Right lobe of liver (tissue), 6 donors: ENCODE measurements at places on chromosomes 6 and 20.

DNA sequence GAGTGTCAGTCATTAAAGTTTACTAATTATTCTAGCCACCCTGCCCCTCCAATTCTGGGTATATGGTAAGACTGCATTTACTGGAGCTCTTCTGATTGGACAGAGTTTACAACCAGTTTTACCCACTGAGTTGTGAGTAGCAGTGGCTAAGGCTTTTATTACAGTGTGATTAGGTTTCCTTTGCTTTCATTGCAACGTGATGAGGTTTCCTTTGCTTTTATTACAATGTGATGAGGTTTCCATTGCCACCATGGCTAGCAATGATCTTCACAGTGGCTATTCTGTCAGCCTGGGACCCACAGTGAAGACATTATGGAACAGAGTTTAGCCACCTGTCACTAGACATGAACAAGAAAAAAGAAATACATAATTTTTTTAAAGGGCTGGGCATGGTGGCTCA is 710.2 kb upstream of the FLRT3 start:
- H3K4me3 ChIP-seq, result no peak overlapping the region
- no peak for DNase-seq
- no peaks in the 10 kb centered on the region for H3K4me1 ChIP-seq
- no peaks in the 10 kb centered on the region for H3K27me3 ChIP-seq
- no peaks in the 10 kb centered on the region for H3K36me3 ChIP-seq

- H3K36me3 ChIP-seq, result no peaks in the 10 kb centered on the region
- no peak for DNase-seq
- no peaks in the 10 kb centered on the region for H3K4me1 ChIP-seq
- no peak overlapping the region for H3K27ac ChIP-seq
- H3K4me3 ChIP-seq, result no peak overlapping the region
Observed at GRCh38 chr6:49257549-49257948, 205.5 kb downstream of the MMUT start.

DNA sequence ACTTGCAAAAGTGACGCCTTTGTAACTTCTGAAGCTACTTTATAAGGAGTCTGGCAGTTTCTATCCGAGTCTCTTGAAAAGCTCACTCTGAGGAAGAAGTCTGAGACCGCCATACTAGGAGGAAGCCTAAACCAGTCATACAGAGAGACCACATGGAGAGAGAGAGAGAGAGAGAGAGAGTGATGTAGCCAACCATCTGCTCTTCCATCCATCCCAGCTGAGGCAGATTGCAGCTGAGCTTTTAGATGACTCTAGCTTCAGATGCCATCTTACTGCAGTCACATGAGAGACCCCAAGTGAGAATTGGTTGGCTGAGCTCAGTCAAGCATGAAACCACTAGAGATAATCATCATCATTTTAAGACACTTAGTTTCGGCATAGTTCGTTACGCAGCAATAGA is 15.0 kb upstream of the DTNBP1 start:
- no peaks in the 10 kb centered on the region for H3K36me3 ChIP-seq
- no peaks in the 10 kb centered on the region for H3K4me1 ChIP-seq
- DNase-seq, result no peak
- H3K27me3 ChIP-seq, result no peaks in the 10 kb centered on the region
- no peak overlapping the region for H3K27ac ChIP-seq

GRCh38 chr20:4324611-4325243 is 309.4 kb upstream of the RNF24 start:
- DNase-seq, result no peak
- H3K36me3 ChIP-seq, result no peaks in the 10 kb centered on the region
- H3K4me3 ChIP-seq, result no peak overlapping the region

DNA sequence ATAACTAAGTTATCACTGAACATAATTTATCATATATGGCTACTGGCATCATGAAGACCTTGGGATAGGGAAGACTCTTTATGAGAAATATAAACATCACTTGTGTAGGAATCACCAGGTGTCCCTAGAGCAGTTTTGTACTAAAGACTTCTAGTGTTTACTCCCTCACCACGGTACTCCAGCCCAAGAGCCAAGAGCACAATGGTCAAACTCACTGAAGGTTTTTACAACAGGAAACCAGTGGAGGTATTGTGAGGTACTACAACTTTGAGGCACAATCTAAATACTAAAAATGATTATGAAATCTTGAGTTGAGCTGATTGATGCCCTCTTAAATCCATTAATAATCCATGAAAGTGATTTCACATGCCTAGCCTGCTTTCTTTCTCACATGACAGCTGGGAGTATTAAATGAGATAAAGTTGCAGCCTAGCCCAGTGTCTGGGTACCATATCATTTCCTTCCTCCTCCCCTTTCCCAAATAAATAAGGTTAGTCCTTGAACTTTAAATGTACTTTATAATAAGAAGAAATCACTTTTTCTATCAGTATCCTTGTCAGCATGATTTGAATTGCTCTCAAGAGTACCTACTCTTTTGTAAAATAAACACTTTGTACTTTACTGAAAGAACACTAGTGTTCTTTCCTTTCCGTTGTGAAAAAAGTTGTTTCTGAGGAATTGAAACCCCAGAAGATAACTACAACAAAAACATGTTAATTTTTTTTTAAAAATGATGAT is 26.5 kb downstream of the GLO1 start:
- no peaks in the 10 kb centered on the region for H3K27me3 ChIP-seq
- H3K4me3 ChIP-seq, result no peak overlapping the region
- no peaks in the 10 kb centered on the region for H3K4me1 ChIP-seq
- no peak overlapping the region for H3K27ac ChIP-seq
